GM18507 (cell line): ENCODE measurements at places on chromosomes 12 and 14.

DNA sequence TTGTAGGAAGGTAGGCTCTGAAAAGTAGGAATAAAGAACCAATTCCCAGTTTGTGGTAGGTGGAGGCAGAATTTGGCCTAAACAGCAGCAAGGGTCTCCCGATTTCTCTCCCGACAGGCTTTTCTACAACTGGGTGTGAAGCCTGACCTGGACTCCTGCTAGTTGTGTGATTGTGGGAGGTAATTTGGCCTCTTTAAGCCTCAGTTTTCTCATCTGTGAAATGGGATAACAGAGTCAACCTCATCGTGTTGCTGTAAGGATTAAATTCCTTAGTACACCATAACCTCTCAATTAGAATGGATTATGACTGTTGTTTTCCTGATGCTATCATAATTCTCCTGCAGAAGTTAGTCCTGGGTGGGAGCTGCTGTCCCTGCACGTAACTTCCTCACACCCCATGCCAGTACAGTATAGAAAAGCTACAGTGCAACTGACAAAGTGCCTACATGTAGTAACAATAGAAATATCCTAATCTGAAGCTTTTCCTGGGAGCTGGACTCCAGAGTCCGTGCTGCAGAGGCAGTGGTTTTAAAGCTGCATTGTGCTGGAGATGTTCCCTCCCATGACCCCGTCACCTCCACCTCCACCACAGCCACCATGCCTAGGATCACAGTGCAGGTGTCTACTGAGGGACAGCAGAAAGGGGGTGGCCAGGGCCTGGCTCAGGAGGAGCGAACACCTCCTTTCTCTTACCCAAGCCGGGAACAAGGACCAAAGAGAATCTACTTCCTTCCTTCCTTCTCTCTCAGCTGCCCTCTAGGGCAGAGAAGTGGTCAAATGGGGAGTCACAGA is 76.5 kb downstream of the FBXL14 start:
- DNase-seq: no peak

- DNase-seq: no peak
Observed at GRCh38 chr12:48542300-48542928, 17.0 kb downstream of the OR8S1 start.

GRCh38 chr14:101979666-101980065 is 15.3 kb downstream of the DYNC1H1 start:
- no peak for DNase-seq

DNA sequence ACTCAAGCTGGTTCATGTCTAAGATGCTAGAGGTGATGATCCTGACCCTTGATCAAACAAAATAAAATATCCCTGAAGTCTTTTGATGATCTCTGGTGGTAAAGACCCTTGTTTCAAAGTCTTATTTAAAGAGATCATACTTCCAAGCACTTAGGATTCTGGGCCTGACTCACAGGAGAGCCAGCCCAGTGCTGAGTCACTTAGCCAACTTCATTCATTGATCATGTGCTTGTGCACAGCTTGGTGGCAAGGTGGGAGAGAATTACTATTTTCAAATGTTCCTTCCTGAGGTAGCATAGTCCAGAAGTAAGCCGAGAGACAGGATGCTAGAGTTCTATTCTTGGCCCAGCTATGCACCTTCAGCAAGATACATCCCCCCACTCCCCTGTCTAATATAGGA is 40.6 kb downstream of the SCN8A start:
- no peak for DNase-seq

- no peak for DNase-seq
Observed at GRCh38 chr14:66038618-66039017, 447.6 kb upstream of the CCDC196 start.

DNA sequence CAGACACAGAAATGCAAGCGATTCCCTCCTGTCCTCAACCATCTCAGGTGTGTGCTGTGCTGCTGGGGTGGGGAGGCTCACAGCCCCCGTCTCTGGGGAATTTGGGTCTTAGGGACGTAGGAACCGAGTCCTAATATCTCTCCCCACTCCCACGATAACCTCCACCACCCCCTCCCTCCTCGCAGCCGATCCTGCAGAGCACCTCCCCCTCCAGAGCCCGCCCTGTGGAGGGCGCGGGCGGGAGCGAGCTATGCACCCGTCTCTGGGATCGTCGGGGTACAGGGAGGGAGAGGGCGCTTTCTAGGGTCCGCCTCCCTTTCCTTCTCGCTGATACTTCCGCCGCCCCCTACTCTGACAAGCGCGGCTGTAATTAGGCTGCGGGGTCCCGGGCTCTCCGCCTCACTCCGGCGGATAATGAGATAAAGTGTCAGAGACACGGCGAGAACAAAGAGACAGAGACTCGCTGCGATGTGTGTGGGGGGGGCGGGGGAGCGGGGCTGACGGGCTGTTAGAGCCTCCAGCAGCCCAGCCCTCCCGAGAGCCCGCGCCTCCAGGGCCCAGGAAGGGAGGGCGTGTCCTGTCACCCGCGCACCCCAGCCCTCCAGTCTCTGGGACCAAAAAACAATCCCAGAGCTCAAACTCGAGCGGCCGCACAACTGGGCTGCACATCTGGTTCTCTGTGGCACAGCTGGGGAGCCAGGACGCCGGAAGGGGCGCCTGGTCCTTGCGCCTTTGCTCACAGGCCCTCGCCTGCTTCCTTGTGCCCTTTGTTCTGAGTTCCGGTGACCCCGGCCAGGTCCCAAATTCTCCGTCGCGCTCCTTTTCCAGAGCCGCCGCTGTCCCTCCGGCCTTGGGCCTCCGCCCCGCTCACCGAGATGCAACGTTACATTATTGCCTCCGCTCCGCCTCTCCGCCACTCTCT is 8.7 kb downstream of the SHMT2 start:
- no peak for DNase-seq

- no peak for DNase-seq
Observed at GRCh38 chr12:130668286-130669204, 47.6 kb downstream of the RIMBP2 start.

DNA sequence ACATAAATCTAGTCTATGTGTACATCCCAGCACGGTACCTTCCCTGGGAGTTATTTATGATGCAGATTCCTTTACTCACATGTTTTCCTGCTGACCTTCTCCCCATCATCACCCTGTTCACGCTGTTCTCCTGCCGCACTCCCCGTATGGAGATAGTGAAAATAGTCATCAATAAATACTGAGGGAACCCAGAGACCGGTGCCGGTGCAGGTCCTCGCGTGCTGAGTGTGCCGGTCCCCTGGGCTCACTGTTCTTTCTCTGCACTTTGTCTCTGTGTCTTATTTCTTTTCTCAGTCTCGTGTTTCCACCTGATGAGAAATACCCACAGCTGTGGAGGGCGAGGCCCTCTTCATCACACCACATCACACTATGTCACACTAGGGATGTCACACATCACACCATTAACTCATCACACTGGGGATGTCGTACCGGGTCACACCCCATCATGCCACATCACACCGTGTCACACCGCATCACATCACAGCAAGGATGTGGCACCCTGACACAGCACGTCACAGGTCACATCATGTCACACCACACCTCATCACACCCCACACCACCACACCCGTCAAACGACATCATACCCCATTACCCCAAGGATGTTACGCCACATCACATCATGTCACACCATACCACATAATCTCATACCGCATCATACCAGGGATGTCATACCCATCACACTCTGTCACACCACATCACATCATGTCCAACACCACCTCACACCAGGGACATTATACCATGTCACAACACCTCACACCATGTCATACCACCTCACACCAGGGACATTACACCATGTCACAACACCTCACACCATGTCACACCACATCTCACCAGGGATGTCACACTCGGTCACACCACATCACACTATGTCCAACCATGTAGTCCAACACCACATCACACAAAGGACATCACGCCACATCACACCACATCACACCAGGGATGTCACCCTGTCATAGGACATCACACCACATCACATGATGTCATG is 207.0 kb downstream of the TMEM121 start:
- DNase-seq: no peak

GRCh38 chr14:51576879-51577278 is 74.8 kb upstream of the FRMD6 start:
- no peak for DNase-seq
